ENCODE measurements at places on chromosomes 1 and 21.

GRCh38 chr21:45042664-45043161 lies 31.7 kb upstream of the ADARB1 start:
- no peak for DNase-seq

DNA sequence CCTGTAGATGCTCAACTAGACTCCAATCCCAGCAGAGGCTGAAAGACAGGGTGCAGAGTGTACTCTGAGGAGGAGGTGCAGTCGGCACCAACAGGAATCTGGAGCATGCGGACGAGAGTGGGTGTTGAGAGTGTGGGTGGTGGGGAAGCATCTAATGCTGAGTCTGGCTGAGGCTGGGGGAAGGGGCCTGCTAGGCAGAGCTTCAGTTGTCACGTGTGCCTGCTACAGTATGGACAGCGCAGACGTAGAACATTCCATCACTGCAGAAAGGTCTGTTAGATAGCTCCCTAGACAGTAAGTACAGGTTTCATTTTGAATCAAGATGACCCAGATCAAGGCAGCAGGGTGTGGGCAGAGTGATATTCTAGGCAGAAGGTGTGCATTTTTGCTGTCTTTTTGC lies 23.1 kb downstream of the SNAP47 start:
- no peak for DNase-seq

DNA sequence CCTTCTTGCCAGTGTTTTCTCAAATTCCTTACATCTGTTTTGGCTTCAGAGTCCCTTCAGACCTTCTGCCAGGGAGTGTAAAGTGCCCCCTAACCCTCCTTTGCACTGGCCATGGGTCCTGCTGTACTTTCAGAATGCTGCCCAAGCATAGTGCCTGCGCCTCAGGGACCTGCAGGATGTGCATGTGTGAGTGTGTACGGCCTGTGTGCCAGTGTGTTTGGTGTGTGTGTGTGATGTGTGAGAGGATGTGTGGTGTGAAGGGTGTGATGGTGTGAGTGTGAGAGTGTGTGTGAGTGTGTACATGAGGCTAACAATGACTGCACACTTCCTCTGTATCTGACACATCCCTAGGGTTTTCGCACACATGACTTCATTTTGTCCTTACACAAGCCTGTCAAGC lies 265.8 kb upstream of the RAB4A start:
- no peak for DNase-seq

GRCh38 chr1:182210417-182210816 lies 148.9 kb upstream of the ZNF648 start:
- no peak for DNase-seq

DNA sequence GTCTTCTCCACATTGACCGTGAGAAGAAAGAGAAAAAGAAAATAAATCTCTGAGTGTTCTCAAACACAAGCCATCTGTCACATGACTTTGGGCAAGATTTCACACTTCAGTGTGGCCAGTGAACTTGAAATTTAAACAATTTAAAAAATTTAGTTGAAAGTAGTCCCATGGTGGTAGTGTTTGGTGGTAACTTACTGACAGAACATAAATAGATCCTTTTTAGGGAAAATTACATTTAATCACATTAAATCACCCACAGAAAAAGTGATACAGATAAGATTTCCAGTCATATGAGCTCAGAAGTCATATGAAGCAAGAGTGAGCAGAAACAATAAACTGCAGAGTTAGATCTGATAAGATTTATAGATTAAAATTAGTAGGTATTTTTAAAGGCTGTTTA lies 31.9 kb upstream of the SGIP1 start:
- DNase-seq: no peak

- no peak for DNase-seq
These were observed 20.8 kb upstream of the GBP1 start for GRCh38 chr1:89085781-89086180.

DNA sequence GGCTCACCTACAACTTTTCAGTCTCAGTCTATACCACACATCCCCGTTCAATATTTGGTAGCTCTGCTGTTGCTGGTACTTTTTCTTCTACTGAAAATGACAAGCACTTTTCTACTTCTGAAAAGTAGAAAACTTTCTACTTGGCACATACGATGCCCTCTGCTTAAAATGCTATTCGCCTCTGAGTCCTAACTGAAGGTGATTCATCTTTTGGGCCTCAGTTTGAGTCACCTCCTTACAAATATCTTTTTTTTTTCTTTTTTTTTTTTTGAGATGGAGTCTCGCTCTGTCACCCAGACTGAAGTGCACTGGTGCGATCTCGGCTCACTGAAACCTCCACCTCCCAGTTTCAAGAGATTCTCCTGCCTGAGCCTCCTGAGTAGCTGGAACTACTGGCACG lies 136.0 kb upstream of the CYYR1 start:
- DNase-seq: peak; percentile 64

- DNase-seq: peak; percentile 53
These were observed 27.2 kb upstream of the MAN1A2 start for GRCh38 chr1:117339866-117340700.

DNA sequence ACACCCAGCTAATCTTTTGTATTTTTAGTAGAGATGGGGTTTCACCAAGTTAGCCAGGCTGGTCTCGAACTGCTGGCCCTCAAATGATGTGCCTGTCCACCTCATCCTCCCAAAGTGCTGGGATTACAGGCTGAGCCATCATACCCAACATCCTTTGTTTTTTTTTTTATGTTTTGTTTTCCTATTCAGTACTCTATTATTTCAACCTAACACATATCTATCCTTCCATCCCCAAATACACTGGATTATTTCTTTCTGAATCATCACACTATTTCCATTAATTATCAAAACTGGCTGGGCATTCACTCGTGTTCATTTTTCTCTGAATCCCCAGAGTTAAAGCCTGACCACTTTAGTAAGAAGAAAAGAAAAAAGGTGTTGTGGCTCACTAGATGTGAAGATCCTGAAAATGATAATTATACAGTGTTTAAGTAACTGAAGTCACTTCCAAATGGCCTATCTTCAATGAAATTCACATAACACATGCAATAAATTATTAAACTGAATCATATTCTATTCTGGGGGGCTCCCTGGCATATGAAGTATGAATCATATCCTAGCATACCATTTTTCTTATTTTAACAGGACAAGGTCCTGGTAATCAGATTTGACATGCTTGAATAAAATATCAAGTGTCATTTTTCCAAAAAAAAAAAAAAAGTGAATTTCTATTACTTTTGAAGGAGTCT lies 1754.2 kb downstream of the BRINP3 start:
- DNase-seq: peak; percentile 2

- DNase-seq: peak; percentile 76
These were observed at the start of gene NES for GRCh38 chr1:156676820-156677615. TSS of gene NES (minus strand) at chr1:156677407. CDS start at chr1:156677264, 143 bp downstream.

- peak; percentile 72 for DNase-seq
These were observed 285.3 kb downstream of the CAMTA1 start for GRCh38 chr1:7070389-7071029.

DNA sequence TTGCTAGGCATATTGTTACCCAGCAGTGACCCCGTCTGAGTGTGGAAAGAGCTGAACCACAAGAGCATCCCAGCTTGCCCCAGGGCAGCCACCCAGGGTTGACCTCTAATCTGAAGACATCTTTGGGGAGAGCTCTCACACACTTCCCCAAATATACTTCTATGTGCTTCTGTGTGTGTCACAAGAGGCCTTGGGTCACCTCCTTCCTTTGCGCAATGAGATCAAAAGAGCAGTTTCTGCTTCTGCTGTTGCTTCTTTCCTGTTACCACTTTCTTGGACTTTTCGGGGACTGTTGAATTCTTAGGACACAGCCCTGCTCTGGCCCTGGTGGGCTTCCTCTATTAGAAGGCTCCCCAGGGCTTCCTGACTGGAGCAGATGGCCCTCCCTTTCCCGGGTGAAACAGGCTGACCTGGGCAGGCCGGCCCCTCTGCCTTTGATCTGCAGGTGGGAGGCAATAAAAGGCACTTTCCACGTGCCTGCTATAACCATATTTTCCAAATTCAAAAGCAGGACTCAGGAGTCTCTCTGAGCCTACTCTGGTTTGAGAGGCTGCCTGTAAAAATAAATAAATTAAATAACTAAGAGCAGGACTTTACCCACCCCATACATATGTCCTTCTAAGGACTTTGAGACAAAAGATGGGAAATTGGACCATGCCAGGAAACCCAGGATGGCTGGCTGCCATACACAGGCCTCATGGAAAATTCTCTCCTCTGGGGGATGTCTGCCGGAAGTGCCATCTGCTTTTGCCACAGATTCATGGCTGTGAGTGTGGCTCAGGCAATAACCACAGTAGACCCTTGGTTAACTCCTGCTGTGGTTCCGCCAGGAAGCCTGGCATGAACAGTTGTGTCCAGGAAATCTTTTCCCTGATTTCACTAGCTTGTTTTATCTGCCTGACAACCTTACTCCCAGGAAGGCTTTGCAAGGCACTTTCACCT lies 28.3 kb upstream of the RCSD1 start:
- no peak for DNase-seq

DNA sequence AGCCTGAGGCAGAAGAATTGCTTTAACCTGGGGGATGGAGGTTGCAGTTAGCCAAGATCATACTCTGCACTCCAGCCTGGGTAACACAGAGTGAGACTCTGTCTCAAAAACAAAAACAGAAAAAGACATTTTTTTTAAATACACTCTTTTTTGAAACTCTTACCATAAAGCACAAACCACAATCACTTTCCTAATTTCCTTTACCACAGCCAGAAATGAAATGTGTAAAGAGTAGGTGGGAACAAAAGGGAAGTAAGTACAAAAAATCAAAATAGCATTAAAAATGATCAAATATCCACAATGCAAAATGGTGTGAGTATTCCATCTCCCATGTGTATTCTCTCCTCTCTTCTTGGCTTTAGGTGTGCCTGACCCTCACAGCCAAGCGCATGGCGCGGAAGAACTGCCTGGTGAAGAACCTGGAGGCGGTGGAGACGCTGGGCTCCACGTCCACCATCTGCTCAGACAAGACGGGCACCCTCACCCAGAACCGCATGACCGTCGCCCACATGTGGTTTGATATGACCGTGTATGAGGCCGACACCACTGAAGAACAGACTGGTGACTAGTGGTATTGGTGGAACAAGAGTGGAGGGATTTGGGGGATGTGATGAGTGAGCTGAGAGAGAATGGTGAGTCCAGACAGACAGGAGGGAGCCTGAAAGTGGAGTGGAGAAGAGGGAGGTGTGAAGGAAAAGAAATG lies 14.9 kb downstream of the ATP1A4 start:
- no peak for DNase-seq

GRCh38 chr1:40684669-40685068 lies 6.8 kb upstream of the NFYC start:
- DNase-seq: no peak

- DNase-seq: peak; percentile 88
These were observed 11.1 kb upstream of the ARHGEF2 start for GRCh38 chr1:155989242-155990004.

DNA sequence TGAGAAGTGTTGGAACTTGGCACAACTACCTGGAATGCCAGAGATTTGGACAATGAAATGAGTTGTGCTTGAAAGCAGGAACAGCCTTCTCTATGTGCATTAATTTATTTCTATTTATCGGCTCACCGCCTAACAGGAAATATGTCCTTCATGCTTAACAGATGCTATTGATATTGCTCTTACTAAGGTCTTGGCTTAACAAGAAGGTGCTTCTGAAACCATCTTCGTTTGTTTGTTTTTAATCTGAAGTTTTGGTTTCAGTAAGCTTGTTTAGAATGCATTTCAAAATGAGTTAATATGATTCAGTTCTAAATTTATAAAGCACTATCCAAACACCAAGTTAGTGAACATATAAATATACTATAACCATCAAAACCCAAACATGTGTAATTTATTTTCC lies 898.3 kb upstream of the B3GALT2 start:
- DNase-seq: no peak

- no peak for DNase-seq
These were observed 18.9 kb downstream of the UBE4B start for GRCh38 chr1:10051656-10052055.

DNA sequence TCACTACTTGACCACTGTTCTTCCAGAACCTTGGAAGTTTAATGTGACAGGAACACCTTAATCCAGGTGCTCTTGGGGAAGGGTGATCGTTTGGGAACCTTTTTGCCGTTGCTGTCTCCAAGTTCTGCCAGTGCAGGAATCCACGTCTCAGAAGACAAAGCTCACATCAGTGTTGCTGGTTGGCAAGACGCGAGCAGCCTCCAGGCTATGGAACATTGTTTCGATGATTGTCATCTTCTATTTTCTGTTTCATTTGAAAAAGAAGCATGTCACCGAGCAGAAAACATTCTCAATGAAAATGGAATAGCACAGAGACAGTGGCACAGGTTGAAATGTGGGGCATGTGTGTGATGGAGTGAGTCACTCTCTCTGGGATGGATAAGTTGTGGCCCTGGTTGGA lies 11.7 kb downstream of the STUM start:
- DNase-seq: no peak

GRCh38 chr1:114352797-114353196 lies 158.2 kb downstream of the TRIM33 start:
- DNase-seq: no peak

DNA sequence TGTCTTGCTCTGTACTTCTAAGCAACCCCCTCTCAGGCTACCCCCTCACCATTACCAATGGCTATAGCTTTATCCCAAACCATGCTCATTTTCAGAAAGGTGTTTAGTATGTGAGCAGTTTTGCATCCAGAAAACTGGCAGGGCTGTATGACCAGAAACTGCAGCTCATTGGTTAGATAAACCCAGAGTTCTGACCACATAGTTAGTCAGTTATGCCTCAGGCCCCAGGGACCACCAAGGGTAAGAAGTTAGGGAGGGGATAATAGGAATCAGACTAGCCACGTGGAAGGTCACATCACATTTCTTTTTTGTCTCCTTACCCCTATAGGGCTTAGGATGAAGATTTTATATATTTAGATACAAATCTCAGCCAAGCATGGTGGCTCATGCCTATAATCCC lies 1.2 kb downstream of the ITGA10 start:
- DNase-seq: no peak

DNA sequence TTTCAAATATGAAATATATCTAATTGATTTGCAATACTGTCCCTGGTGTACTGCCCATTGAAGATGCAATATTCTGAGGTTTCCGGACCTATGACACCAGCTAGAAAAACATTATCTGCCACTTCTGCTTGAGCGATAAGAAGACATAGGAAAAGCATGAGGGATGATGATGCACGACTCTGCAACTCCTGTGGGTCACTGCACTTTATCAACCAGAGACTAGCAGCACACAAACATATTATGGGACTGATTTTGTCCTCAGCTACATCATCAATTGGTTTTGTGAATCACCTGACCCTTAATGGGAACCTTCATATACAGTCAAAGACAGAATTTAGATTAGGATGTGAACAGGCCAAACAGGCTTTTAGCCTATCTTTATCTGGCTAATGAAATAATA lies 13.8 kb upstream of the KCNA3 start:
- no peak for DNase-seq

DNA sequence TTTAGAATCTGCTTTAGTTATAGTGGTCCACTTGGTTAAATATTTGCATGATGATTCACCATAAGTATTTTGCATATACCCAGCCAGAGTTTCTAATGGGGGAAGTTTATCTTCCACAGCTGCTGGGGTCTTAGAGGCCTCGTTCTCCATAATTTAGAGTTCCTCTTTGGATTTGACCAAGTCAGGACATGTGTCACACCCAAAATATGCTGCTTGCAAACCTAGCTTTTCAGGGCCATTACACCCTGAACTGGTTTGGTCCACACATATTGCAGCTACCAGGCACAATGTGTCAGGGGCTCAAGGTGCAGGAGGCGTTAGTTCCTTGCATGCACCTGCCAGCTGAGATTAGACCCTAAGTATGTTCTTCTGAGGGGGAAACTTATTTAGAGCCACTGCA lies 17.1 kb upstream of the FMO4 start:
- DNase-seq: no peak
